ENCODE measurements at places on chromosomes 5 and 9.

GRCh38 chr9:133843751-133844397, 105.7 kb upstream of the SARDH start:
- no peak for DNase-seq

- no peak for DNase-seq
Observed at GRCh38 chr5:43981556-43981955, 378.6 kb downstream of the NNT start.

GRCh38 chr9:88460587-88461332, 72.5 kb downstream of the SPIN1 start:
- no peak for DNase-seq

- DNase-seq, result no peak
Observed at GRCh38 chr9:36306471-36307306, 48.4 kb upstream of the GNE start.

DNA sequence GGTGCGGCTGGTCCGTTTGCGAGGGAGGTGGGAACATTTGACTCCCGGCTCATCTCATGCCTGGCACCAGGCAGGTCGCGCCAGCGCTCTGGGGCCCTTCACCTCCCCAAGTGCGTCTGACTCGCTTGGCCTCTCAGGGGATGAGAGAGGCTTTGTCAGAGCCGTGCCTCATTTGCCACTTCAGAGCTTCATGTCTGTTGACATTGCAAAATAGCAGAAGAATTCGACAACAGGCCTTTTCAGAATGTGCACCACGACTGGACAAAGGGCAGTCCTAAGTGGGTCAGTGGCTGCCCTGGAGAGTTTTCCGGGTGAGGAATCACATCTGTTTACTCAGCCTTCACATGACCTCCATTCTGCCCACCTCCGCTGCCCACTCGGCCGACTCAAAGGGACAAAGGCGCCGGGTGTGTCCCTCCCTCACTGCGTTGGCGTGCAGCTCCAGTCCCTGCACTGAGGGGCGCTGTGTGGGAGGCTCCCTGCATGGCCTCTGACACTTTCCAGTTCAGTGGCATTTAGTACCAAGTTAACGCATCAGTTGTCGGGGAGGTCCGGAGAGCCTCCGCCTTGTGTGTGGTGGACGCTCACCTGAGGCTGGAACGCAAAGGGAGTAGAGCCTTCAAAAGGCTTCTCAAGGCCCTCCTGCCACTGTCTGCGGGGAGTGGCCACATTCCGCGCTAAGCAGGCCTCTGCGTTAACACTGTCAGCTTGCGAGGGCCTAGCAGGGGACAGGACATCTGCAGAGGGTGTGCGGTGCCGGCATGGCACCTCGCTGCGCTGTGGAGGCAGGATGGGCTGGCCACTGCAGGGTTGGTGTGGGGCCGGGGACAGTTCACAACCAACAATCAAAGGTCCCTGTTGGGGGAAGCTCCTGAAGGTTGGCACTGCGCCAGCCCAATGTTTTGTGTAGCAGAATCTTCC, 171.5 kb downstream of the NXNL2 start:
- no peak for DNase-seq

DNA sequence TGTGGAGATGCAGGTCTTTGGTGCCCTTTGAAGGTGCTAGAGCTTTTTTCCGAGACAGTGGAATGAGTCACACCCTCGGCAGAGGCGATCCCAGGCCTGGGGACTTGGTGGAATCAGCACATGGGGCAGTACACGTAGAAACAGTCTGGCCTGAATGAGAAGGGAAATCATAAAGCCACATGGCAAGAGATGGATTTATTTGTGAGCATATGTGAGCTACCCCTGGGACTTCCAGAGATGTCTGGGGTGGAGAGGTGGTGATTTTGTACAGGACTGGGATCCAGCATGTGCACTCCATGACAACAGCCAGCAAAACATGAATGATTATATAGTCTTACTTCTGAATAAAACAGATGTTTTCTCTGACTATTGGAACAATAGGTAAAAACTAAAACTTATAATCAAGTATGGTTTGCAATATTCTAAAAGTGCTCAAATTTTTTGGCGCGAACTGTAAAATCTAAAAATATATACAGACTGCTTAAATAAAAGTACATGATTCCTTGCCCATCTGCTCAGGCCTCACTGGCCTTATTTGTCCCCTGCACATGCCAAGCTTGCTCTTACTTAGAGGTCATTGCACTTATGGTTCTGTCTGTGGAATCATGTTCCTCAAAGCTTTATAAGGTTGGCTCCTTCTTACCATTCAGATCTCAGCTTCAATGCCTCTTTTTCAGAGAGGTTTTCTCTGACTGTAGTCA, 54.7 kb upstream of the SMARCA2 start:
- no peak for DNase-seq

DNA sequence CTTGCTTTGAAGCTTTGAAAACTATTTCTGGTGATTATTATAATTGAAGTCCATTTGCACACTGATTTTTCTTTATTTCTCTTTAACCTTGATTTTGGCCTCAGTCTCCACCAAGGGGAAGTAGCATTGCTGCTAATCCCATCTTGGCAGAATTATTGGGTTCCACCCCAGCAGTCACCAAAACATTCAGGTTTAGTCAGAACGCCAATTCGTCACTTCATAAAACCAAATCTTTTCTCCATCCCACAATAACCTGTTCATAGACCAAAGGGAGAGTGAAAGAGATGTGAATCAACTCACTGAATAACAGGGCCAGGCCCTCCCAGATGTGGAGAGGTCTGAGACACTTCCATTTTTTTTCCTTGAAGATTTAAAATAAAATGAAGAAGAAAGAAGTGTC, 95.1 kb upstream of the VCAN start:
- DNase-seq, result no peak

DNA sequence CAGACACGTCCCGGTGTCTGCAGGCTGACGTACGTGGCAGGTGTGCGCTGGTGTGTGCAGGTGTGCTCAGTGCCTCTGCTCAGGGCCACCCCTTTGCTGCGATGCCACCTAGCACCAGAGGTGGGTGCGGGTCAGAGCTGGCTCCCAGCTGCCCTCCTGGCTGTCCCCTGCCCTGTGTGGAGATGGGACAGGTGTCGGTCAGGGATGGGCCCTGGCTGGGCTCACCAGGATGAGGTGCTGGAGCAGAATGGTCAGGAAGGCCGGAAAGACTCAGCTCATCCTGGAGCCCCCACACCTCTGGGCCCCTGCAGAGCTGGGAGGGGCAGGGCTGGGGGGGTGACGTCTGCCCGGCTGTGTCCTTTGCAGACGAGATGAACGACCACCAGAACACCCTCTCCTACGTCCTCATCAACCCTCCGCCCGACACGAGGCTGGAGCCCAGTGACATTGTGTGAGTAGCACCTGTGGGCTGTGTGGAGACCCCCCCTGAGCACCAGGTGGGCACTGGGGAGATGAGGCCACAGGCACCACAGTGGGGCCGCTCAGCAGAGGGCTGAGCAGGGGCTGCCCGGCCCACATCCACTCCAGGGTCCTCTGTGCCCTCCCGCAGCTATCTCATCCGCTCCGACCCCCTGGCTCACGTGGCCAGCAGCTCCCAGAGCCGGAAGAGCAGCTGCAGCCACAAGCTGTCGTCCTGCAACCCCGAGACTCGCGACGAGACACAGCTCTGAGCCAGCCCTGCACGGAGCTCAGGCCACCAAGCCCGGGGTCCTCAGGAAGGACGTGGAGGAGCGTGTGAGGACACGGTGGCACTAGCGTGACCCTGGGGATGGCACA, 89.7 kb downstream of the KCNT1 start:
- peak; percentile 52 for DNase-seq

DNA sequence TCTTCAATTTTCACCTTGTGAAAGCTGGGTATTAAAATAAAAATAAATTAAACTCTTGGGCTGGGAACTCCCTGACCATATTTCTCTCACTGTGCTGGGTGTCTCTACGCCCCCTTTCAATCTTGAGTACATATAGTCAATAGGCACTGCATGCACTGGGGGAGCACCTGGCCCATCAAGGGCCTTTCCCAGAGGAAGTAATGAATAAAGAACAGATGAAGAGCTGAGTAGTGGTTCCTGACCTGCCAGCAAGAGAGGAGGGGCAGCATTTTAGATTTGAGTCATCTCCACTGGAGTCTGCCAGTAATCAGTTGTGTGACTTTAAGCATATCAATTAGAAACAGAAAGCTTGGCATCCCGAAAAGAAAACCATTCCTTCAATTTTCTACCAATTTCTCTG, 6.2 kb downstream of the MAPKAP1 start:
- DNase-seq, result no peak

DNA sequence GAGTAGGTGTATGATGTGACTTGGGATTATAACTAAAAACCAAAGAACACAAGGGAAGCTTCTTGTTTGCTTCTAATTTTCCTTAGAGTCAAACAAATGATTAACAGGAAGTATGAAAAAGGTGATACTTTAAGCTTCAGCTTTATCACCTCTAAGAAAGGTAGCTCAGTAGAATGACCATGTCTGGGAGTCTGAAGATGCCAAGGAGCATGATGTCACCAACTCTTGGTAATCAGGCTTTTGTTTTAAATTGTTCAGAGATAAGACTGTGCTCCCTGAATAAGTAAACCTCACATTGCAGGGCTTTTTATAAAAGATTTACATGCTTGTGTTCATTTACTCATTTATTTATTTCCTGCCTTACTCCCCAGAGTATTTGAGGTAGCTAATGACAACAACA, 169.9 kb downstream of the FER start:
- no peak for DNase-seq

- DNase-seq, result no peak
Observed at GRCh38 chr5:37696190-37697021, 143.4 kb downstream of the GDNF start.

GRCh38 chr5:140690376-140690932, 716 bp downstream of the HARS1 start:
- DNase-seq, result no peak

GRCh38 chr5:135376961-135377624, 21.9 kb downstream of the MACROH2A1 start:
- no peak for DNase-seq

DNA sequence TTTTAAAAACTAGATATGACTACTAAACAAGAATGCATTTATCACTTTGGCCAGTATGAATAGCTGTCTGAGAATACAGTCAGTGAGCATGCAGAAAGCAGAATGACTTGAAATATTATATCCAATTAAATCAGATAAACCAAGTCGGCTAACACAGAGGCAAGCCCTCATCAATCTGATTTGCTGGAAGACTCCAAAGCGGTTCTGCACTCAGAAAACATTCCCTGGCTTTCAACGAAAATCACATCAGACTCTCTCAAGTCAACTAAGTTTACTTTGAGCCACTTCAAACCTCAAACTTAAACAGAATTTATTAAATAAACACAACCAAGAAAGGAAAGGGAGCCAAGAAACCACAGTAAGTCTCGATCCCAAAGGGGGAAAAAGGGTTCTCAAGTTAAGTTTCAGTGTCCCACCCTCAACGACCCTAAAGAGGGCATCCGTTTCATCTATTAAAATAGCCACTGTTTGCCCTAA, 1.4 kb downstream of the MYO10 start:
- DNase-seq, result no peak

DNA sequence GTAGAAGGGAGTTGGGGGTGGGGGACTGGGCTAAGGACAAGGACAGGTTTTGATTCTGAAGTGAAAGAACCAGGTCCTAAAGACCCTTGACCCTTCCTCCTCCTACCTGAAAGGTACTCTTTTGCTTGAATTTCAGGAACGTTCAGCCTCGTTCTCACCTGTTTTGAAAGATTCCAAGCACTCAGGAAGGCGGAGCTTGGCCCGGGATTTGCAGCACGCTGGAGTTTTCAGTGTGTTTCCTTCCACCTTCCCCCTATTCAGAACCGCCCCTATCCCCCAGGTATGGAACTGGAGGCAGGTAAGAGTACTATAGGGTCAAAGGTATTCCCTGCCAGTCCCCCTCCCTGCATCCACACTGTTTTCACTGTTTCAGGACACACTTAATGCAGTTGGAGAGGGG, 7.1 kb downstream of the EGR1 start:
- DNase-seq, result no peak

DNA sequence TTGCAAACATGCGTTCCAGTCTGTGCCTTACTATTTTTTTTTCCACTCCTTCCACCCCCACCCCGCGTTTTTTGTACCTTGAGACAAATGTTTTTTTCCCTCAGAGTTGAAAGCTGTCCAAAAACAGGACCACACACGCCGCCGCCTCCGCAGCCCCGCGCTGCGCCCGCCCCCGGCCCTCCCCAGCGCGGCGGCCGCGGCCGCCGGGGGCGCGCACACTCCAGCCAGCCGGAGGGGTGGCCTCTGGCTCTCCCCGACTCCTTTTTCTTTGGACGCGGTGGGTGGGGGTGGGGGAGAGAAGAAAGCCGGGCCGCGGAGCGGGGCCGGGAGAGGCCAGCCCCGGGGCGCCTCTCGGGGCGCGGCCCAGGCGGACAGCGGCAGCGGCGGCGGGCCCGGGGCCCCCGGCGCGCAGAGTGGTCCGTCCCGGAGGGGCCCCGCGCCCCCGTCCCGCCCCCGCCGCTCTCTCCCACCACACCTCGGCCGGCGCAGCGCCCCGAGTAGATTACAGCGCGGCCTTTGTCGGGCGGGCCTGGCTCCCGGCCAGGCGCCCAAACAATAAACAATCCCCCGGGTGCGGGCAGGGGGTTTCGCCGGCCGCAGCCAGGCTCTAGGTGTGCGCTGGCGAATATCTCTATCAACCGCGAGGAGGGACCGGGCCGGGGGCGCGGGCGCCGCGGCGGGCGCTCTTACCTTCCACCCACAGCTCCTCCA, 10.9 kb downstream of the PTCH1 start:
- DNase-seq, result peak; percentile 84

DNA sequence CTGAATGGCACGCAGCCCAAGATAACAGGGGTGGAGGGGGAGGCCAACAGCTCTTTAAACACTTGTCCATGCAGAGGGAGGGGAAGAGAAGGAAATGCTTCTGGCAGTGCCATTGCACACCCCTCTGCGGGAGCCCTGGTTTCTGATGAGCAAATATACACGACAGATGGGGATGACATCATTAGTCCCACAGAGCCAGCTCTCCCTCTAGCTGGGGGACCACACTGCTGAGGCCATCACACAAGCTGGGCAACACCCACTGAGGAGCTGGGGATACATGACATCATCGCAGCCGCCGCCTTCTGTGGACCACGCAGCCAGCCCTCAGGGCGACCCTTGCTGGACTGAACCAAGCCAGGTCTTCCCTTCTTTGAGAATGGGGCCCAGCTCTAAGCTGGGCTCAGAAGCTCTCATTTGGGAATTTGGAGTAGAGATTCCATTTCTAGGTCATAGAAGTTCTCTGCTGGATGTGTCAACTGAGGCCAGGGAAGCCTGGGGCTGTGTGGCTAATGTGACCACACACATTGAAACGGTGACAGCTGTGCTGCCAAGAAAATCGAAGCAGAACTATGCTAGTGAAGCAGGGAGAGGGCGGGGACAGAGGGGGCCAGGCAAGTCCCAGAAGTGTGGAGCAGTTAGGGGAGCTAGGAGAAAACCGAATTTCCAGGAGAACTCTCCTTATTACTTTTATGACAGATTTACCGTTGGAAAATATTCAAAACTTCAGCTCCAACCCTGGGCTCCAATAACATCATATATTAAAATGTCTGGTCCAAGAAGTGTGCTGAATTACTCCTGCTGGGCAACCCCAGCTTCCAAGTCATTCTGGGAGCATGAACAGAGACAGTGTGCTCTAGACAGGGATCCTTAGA, 79.5 kb downstream of the PRRT1B start:
- DNase-seq, result no peak

GRCh38 chr5:168608386-168608785, 29.2 kb upstream of the PANK3 start:
- DNase-seq, result no peak

Measured in RPMI8226 (cell line).